ENCODE measurements at places on chromosomes 4 and X.
A peak's percentile ranks its signal among the peaks of the same experiment; 100 is the strongest.

DNA sequence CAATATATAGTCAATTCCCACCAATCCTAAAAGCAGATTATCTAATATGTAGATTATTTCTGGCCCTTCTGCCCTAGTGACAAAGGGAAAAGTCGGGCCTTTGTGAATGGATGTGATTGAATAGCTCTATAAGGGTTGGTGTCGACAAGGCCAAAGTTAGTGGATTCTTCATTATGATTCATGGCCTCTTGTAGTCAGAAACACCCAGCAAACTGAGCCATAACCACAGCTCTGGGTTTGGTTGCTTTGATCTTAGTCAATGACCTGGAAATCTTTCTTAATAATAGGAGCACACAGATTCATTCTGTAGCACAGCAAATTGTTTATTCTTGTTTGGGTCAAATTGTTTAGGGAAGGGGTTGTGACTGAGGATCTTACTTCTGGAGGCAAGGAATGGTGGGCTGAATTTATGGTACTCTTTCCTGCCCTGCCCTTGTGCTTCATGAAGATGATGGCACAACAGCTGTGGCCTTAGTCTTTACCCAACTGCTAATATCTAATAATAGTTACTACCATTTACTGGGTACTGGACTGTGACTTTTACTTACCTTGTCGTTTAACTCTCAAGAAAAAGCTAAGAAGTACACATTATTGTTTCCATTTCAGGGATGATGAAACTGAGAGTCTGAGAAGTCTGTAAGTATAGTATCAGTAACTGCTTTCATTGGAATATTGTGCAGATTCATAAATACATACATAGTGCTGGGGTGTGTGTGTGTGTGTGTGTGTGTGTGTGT lies 74.0 kb downstream of the AFF2 start:
- no peak for DNase-seq

DNA sequence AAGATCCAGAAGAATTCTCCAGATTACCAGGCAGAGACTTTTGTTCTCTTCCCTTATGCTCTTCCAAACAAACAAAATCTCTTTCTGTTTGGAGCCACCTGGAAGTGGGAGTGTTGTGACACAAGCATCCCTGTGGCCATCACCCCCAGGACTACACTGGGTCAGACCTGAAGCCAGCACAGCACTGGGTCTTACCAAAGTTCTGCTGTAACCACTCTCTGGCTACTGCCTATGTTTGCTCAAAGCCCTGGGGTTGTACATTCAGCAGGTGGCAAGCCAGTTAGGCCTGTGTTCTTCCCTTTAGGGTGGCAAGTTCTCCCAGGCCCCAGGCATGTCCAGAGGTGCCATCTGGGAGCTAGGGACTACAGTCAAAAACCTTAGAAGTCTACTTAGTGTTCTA lies 43.7 kb upstream of the MAOA start:
- DNase-seq: no peak

GRCh38 chrX:152904151-152905080 lies 6.5 kb downstream of the ZNF185 start:
- DNase-seq: peak; percentile 75

DNA sequence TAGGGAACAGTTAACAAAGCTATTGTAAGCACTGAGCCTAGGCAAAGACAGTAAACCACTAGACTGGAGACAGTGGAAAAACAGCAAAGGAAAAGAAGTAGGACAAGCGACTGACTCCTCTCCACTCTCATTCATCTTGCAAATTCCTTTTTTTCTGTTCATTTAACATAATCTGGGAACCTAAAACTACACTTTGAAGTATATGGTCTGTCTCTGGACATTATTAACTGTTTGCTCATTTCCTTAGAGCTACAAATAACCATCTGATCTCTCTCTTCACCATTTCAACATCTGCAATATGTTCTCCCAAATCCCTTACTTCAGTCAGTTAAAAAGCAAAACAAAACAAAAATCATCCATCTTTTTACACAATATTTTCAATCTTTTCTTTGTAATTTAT lies 642 bp downstream of the HMGN5 start:
- no peak for DNase-seq

DNA sequence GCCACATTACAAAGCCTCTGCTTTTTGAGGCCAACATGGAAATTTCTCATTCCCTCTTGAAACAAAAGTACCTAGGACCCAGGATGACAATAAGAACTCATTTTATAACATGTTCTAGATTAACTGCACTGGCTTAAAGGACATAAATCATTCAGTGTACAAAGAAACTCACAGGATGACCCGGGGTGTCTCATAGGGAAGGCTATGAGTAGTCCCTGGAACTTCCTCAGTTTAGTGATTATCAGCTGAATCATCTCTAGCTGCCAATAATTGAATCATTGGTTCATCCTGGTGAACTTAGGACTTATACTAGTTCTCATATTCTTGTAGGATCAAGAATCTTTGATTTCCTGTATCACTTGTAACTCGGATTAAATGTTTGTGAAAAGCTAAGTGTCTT lies 95.8 kb upstream of the WDR1 start:
- no peak for DNase-seq

DNA sequence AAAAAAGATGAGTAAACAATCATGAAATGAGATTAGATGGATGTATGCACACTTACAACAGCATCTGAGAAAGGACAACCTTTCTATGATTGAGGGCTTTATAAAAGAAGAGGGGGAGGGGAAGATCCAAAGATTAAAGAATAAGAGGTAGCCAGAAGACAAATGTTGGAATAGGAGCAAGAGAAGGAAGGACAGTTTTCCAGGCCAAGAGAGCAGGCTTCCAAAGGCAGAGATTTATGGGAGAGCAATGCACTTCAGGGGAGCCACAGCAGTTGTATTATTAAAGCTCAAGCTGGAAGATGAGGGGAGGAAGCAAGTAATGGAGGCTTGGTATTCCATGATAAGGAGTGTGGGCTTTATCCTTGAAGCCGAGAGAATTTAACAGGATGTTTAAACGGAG lies 110.3 kb upstream of the PTPN13 start:
- no peak for DNase-seq

DNA sequence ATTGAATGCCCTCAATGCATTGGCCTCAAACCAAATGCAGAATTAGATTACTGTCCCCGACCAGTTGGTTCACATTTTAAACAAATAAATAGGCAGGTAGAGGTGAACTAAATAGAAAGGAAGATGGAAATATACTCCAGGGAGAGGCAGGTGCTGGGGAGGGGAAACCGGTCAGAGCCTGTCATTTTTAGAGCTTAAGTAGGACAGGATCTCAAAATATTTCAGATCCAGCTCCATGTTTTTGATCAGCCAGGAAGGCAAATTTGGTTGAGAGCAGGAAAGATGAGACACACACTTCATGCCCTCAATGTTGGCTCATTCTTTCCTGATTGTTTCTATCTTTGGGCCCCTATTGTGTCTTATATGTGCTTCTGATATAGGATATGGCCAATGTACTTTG lies 206.7 kb downstream of the SHROOM3 start:
- no peak for DNase-seq

DNA sequence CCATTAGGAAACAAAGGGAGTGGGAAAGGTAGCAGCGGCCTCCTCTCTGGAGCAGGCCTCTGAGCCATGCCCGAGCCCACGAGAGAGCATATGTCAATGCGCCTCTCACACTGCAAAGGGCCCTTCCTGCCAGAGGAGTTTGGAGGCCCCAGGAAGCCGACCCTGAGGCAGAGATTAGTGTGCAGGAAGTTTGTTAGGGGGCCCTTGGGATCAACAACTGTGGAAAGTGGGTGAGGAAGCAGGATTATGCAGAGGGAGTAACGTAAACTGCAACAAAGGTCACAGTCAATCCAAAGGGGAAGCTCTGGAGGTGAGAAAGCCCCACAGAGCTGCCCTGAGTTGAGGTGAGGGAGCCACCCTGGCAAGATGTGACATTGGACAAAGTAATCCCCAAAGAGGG lies 17.4 kb downstream of the RTL5 start:
- no peak for DNase-seq

All from ascending aorta (tissue), 2 donors.